Fibroblast of upper back skin (primary cell): ENCODE measurements at places on chromosomes 16 and 17.
A peak's percentile ranks its signal among the peaks of the same experiment; 100 is the strongest.

DNA sequence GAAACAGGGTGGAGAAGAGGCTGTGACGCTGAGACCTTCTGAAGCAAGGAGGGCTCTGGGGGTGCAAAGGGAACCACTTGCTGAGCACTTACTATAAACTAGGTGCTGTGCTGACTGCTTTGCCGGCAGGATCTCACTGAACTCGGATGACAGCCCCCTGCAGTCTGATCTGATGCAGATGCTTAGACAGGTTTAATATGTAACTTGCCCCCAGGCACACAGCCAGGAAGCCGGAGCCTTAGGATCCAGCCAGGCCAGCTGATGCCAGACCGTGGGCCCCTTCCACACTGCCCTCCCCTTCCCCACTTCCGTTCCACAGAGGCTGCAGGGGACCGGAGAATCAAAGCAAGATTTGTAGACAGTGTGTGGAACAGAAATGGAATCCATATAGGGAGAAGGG, 23.1 kb downstream of the SPACA3 start:
- peak; percentile 44 for DNase-seq

DNA sequence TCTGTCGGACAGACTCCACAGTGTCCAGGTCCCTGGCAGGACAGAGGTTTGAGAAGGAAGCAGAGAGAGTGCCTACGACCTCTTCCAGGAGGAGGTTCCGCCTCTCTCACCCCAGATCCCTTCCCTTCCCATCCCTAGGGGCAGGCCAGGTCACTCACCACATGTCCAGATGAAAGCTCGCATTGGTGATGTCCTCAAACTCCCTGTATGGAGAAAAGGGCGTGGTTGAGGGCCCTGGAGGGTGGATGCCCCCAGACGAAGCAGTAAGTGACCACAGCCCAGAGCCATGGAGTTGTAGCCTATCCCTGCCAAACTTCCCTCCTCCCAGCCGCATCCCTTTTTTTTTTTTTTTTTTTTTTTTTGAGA, 3.4 kb downstream of the UNC13D start:
- DNase-seq: no peak

GRCh38 chr17:30234964-30235363, 533 bp downstream of the SLC6A4 start:
- DNase-seq: no peak

DNA sequence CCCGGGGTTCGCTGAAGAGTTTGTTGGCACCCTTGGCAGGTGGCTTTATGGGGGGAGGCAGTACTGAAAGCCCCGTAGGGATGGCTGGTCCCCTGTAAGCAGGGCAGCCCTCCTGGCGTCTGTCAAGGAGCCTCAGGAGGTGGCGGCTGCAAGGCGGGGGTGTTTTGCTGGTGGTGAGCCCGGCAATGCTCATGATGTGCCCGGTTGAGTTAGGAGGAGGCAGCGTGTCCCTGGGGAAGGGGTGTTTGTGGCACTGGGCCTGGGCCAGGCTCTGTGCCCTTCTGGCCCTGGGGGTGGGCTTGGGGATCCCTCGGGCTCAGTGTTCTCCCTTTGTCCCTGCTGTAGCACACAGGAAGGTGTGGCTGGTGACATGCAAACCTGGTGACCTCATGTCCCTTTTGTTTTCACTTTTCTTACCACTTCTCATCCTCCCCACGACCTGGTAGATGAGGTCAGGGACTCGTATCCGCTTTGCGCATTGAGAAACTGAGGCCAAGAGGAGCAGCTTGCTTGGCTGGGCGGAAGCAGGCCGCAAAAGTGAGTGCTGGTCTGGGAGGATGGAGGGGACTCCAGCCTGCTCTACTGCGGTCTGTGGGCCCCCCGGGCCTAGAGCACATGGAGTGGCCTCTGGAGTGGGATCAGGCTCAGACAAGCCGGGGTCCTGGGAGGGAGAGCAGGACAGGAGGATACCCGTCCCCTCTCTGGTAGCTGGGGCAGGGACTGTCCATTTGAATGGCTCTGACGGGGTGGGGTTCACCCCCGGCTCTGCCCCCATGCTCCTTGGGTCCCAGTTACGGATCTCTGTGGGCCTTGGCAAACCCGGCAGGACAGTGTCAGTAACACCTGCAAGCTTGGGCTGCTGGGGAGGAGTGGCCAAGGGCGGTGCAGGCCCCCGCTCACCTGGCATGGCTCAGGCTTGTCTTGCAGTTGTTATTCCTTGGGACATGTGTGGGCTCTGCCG, 2.2 kb downstream of the SNN start:
- DNase-seq: no peak

- DNase-seq: peak; percentile 35
These were observed 183.2 kb downstream of the C16orf78 start for GRCh38 chr16:49556606-49557446.

DNA sequence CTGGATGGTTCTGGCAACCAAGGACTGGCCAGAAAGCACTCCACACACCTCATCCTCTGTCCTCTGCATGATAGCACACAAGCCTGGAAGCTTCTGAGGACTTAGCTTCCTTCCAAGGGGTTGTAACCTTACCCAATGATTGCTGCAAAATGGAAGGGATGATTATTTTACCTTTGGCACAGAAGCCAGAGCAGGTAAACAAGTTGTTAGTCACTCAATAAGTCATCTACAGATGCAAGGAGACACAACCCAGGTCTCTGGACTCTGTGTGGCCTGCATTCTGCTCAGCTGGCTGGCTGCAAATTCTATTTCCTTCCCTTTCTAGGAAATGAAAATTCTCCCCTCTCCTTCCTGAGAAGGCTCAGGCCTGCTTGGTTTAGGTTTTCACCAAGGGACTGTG, 26.7 kb upstream of the DYNLL2 start:
- DNase-seq: no peak

DNA sequence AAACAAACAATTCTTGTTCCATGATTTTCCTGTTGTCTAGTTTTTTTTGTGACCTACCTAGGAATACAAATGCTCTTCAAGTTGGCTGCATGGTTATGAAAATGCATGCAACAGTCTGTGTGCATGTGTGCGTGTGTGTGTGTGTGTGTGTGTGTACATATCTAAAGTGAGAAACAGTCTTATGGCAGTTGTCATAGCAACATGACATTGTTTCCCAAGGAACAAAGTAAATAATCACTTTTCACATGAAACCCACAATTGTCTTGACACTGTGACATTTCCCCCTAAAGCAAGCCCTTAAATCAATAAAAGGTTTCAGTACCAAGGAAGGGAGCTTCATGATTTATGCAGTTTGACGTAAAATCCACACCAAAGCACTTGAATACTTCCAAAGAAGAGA, 758.4 kb downstream of the CDH8 start:
- DNase-seq: no peak

- no peak for DNase-seq
These were observed 72.2 kb upstream of the METTL9 start for GRCh38 chr16:21526923-21527807.

DNA sequence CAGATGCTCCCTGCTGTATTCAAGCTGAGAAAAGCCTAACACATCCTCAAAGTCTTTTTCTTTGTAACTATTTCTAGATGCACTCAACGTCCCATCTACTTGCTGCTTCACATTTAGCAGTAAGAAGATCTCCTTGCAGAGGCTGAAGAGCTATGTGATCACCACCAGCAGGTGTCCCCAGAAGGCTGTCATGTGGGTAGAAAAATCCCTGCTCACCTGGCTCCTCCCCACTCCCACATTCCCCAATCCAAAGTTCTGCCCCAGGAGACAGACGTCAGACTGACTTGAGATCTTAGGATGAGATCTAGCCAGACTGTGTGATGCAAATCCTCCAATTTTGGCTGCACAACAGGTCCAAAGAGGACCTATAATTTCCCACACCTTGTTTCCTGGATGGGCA, 1.1 kb downstream of the CCL13 start:
- DNase-seq: no peak

DNA sequence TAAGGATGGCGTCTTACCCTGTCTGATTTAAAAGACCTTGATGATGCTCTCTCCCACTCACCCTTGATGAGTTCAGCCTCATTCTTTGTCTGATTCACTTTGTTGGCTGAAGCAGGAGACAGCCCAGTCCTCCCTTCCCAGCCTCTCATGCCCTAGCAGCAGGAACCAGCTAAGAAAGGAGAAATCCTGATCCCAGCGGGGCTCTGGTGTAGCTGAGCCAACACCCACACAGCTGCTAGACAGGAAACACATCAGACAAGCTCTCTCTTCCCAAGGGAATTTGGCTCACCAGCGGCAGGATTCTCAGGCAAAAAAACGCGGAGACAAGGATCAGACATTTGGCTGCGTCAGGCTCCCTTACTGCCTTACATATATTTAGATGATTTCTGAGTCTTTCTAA, 211.5 kb downstream of the CDH11 start:
- DNase-seq: peak; percentile 99

GRCh38 chr17:28086519-28086918, 44.0 kb downstream of the NLK start:
- DNase-seq: peak; percentile 5

DNA sequence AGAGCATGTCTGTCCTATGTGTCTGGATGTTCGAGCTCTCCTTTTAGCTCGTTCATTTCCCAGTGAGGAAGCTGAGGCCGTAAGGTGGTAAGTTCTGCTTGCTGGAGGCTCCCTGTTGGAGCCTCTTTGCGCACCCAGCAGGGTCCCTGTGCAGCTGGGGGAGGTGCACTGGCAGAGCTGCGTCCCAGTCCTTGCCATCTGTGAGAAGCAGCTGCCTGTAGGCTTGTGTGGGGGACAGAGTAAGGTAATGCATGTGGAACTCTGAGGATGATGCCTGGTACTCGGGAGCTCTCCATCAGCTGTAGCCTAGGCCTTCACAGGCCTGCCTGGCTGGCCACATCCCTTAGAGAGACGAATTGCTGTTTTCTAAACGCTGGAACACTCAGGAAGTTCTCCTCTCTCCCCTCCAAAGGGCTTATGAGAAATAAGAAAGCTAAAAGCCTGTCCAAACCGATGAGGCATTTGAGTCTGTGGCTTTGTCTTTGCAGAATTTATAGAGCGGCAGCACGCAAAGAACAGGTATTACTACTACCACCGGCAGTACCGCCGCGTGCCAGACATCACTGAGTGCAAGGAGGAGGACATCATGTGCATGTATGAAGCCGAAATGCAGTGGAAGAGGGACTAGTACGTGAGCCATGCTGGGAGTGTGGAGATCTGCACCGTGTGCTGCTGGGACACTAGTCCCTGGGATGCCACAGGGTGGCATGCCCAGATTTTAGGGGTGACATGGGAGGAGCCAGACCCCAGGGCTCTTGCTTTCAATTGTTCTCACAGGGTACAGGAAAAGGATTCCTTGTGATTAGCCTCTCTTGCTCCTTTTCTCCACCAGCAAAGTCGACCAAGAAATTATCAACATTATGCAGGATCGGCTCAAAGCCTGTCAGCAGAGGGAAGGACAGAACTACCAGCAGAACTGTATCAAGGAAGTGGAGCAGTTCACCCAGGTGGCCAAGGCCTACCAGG, 1.6 kb downstream of the NDUFB10 start:
- peak; percentile 52 for DNase-seq

GRCh38 chr16:19911747-19912454, 27.3 kb upstream of the GPRC5B start:
- no peak for DNase-seq
